Activated CD4-positive, alpha-beta T cell treated with anti-CD3 and anti-CD28 coated beads, Interleukin-2, amount 50 U/mL, for 24 hours (primary cell): ENCODE measurements at places on chromosomes 6 and 20.

- no peak for DNase-seq
Measured at GRCh38 chr6:1607516-1608221, 2.0 kb upstream of the FOXC1 start.

- no peak for DNase-seq
Measured at GRCh38 chr6:121765060-121765459, 329.6 kb downstream of the GJA1 start.

- no peak for DNase-seq
Measured at GRCh38 chr6:6972456-6972855, 135.3 kb upstream of the RREB1 start.

GRCh38 chr6:122098201-122098678 lies 301.2 kb upstream of the HSF2 start:
- no peak for DNase-seq

DNA sequence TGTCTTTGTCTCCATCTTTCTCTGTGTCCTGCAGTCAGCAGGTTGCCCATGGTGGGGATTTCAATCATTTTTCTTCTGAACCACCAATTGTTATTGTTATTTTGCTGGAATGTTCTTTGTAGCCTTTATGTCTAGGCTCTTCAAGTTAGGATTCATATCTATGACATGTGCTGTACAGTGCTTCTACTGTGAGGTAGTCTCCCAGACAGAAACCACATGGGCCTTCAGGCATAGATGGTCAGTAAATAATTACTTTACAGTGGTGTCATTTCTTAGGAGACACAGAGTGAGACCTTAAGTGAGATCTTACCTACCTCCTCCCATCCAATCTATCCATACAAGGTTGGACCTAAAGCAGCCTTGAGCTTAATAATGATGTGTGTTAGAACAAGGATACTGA lies 265.5 kb downstream of the ZFAND3 start:
- no peak for DNase-seq

- DNase-seq, result no peak
Measured at GRCh38 chr6:95087394-95088097, 489.8 kb upstream of the MANEA start.

- DNase-seq, result no peak
Measured at GRCh38 chr6:88536071-88536625, 370.0 kb upstream of the CNR1 start.

- no peak for DNase-seq
Measured at GRCh38 chr20:34514897-34515483, 1.2 kb upstream of the DYNLRB1 start.

- DNase-seq, result no peak
Measured at GRCh38 chr20:6636209-6637159, 131.0 kb upstream of the BMP2 start.

DNA sequence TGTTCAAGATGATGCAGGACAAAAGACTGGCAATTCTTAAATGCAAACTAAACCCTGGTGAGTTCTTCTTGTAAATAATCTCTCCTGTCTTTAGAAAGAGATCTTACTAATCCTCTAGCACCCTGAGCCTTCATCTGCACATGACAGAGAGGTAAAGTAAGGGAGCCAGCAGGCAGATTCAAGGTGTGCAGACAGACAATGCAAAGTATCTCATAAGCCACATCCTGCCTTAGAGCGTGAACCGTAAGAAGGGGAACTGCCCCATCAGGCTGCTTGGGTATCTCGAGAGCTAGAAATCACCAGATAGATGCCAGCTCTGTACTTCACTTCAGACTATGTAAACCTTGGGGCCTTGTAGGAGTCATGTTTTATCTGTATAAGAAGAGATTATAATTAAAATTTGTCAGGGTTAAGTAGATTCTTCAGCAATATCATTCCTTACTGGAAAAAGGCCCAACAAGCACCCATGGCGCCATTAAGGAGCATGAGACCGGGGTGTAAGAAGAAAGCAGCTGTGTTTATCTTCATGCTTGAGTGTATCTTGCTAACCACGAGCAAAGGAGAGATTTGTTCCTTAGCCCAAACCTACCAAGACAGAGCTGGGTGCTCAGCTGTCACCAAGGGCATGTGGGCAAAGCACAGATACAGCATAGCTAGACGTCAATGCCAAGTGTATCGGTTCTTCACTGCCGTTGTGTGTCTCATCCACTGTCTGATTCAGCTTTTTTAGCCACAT lies 24.4 kb downstream of the CNR1 start:
- DNase-seq, result no peak

GRCh38 chr20:57055345-57055744 lies 211.1 kb downstream of the BMP7 start:
- DNase-seq, result no peak

DNA sequence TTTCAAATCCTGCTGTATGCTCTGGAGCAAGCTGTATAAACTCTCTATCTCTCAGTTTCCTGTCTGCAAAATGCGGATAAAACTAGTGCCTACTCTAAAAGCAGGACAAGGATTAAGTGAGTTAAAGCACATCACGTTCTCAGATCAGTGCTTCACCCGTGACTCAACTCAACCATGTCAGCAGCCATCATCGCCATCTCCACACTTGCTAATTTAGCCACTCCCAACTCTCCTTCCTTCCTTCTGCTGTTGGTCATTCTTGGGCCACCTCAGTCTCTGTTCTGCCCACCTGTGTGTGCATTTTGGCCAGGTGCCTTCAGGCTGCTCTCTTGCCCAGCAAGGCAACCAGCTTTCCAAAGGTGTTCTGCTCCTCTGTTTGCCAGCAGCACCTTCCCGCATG lies 260.0 kb upstream of the CDYL start:
- no peak for DNase-seq

- no peak for DNase-seq
Measured at GRCh38 chr6:32076321-32076809, 32.8 kb downstream of the TNXB start.

DNA sequence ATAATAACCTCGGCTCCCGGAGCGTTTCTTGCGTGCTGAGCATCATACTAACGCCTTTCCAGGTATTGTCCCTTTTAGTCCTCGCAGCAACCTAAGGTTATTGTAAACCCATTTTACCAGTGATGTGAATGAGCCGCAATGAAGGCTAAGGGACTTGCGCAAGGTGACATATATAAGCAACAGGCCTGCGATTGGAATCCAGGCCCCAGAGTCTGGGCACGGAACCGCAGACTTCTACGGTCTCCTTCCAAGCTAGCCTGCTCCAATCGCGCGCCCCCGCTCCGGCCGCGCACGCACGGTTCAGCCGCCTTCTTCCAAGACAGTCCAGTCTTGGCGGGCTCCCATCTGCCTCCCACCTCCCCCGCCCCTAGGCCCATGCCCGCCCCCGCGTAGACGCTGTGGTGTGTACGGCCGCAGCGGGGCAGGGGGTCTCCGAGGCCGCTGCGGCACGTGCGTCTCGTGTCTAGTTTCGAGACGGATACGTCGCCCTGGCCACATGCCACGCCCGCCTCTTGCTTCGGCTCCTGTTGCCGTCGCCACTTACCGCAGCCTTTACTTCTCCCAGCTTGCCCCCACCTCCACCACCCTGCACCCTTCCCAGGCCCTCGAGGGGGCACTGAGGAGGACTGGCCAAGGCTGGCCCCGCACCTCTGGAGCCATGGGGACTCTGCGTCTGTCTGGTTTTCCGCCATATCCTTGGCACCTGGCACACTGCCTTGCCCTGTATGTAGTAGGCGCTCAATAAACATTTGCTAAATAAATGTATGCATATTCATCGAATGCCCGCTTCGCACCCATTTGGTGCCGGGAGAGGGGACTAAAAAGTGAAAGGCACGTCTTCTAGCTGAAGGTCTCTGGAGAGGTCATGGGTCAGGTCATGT lies 855 bp upstream of the GFOD1 start:
- DNase-seq, result no peak

- DNase-seq, result no peak
Measured at GRCh38 chr6:166441325-166442078, 58.8 kb upstream of the MPC1 start.

DNA sequence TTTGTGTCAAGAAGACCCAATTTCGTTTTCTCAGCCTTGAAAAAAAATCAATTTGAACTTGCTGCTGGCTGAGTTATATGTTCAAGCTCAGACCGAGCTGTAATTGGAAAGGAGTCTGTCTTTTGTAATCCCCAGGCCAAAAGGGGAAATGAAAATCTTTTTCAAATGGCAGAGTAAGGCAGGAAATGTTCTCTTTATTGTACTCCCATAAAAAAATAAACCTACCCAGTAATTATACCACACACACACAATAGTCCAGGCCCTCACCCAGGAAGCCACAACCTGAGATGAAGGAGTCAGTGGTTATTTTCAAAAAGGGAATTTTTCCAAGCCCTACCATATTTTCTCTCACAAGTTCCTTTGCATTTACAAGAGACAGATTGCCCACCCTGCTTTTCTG lies 45.3 kb downstream of the CLIC5 start:
- DNase-seq, result no peak

GRCh38 chr20:29876911-29877285 lies 1380.6 kb upstream of the DEFB115 start:
- no peak for DNase-seq

GRCh38 chr6:160992980-160993314 lies 1.4 kb downstream of the MAP3K4 start:
- DNase-seq, result no peak

- DNase-seq, result no peak
Measured at GRCh38 chr20:19992996-19993908, 23.9 kb upstream of the NAA20 start.

- DNase-seq, result no peak
Measured at GRCh38 chr6:1436334-1437306, 47.2 kb downstream of the FOXF2 start.

DNA sequence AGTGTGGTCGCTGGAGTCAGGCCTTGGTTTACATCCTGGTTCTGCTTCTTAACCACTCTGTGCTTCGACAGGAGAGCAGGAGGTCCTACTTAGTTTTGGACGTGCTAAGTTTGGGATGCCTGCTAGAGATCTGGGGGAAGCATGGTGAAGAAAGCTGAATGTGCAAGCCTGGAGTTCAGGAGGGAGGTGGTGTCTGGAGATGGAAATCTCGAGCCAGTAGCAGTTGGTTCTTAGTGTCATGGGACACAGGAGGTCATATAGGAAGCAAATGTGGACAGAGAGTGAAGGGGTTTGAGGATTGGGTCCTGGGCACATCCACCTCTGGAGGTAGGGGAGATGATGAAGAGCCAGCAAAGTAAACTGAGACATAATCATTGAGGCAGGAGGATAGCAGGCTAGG lies 131.4 kb downstream of the SYCP2 start:
- no peak for DNase-seq

- DNase-seq, result no peak
Measured at GRCh38 chr6:161436106-161436876, 162.4 kb upstream of the AGPAT4 start.

GRCh38 chr6:63764318-63764916 lies 128.8 kb downstream of the PHF3 start:
- peak; percentile 2 for DNase-seq

DNA sequence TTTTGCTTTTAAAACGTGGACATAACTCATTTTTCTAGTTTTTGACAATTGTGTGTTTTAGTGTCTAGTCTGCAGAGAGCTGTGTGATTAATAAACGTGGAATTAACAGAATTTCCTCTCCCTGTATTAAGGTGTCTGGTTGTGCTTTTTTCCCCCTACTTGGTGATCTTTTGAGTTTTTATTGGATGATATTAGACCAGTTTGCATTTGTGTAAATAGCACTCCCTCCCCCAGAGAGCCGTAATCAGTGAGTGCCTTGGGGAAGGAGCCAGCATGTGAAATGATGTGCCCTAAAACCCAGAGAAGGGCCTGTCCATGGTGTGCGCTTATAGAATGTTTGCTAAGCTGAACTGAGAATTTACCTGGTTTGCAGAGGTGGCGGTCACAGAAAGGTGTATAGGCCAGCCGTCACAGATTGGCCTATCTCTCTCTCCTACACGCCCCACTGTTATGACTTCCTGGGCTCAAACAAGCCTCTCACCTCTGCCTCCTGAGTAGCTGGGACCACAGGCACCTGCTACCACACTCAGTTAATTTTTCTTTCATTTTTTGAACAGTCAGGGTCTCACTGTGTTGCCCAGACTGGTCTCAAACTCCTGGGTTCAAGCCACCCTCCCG lies 42.4 kb downstream of the ALDH5A1 start:
- no peak for DNase-seq

DNA sequence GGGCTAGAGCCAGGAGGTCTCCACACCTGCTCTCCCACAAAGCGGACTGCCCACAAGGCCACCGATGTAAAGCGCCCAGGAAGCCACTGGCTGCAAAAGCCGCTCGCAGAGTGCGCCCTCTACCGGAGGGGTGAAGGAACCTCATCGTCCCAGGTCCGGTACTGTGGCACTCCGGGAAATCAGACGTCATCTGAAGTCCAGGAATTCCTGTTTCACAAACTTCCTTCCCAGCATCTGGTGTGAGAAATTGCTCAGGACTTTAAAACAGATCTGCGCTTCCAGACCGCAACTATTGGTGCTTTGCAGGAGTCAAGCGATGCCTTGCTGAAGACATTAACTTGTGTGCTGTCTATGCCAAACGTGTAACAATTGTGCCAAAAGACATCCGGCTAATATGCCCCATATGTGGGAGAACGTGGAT lies 115.1 kb upstream of the ARID1B start:
- DNase-seq, result no peak

DNA sequence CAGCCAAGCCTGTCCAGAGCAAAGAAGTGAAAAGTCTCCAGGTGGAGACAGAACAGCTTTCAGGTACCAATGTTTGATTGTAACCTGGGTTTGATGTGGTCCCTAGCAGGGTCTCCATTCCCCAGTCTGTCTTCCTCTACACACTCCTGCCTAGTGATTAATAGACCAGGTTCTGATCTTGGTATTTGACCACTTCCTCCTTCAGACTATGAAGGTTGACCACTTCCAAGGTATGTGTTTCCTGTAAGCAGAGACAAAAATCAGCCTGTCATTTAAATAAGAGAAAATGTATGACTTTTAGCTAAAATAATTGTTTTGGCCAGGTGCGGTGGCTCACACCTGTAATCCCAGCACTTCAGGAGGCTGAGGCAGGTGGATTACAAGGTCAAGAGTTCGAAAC lies 41.8 kb upstream of the TOP1 start:
- no peak for DNase-seq

DNA sequence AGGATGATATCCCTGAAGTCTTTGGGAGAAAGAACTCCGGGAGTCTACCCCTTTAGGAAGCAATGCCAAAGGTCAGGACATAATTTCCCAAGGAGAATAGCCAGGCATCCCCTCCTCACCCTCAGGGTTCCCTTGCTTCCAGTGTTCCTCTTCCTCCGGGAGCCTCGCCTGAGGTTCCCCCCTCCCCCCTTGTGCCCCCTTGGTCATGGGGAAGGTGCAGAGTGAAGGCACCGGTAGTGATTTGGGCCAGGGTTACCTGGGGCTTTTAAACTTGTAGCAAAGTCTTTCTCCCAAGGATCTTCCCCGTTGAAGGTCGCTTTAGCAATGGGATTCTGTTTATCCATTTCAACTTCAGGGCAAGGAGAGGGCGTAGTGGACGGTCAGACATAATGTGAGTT lies 1.2 kb downstream of the ISM1 start:
- no peak for DNase-seq

DNA sequence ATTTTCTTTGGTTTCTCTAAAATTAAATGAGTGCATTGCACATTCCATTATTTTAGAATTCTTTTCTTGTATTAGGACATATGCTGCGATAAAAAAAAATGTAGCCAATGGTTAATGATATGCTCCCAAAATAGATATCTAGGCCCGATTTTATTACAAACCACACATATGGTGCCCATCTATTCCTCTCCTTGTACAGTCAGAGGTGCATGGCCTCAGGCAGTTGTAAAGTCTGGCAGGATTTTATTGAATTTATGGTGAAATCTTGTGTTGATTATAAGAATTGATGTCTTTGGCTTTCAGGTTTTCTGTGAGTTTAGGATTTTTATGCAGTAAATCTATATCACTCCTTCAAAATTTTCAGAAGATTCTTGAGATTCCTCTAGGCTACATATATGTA lies 192.2 kb downstream of the RFPL4B start:
- no peak for DNase-seq

GRCh38 chr6:128246472-128247260 lies 273.7 kb downstream of the PTPRK start:
- DNase-seq, result no peak

GRCh38 chr20:13581451-13581850 lies 57.3 kb downstream of the TASP1 start:
- no peak for DNase-seq
